Right ventricle myocardium superior (tissue), 1 donor: ENCODE measurements at places on chromosomes 13 and 19.

DNA sequence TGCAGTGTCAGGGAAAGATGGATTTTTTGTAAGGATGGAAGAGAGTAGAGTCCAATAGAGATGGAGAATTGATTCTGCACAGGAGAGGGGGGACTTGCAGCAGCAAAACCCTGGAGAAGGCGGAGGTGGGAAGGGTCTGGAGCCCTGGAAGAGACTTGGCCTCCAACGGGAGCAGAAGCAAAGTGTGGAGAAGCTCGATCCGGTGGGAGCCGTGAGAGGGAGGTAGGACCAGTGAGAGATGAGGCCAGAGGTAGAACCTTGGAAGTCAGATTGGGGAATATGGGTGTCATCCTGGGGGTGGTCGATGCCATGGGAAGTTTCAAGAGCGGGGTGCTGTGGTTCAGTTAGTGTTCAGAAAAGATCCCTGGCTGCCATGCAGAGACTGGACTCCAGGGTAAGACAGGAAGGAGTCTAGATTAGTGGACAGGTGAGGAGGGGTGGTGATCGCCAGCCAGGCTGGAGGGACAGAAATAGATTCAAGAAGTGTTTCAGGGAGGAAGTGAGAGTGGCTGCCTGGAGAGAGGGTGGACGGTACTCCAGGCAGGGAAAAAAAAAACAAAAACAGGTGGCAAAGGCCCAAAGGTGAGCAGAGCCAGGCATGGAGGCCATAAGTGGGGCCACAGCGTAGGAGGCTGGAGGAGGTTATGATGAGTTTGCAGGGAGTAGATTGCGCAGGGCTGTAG is 2.6 kb downstream of the PPP5C start:
- no peak for DNase-seq

DNA sequence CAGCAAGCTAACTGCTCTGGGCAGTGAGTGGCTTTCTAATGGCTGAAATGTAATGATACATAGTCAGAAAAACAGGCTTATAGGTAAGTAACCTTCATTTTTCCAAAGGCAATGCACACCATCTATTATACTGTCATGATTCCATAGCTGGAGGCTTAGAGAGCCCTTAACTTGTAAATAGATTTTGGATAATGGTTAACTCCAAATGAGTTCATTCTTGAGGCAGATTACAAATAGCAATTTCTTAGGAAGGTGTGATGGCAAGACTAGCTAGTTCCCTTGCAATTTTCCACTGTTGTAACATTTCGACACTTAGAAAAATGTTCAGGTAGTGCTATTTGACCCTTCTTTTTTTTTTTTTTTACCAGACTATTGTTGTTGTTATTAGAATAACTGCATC is 789.8 kb upstream of the PCDH9 start:
- DNase-seq, result no peak

DNA sequence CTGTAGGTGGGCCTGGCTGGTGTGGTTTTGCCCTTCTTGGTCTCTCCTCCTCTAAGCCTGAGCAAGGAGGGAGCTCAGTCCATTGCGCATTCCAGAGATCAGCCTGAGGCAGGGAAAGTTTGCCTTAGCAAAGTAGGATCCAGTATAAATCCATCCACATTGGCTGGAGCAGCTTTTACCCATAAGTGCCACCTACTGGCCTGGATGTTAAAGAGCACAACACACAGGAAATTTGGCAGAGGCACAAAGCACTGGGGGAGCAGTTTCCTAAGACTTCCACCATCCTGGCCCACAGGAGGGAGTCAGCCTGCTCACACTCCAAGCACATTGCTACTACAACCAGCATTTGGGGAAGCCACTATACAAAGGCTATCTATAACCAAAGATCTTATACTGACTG is 1124.2 kb downstream of the SLITRK1 start:
- no peak for DNase-seq

DNA sequence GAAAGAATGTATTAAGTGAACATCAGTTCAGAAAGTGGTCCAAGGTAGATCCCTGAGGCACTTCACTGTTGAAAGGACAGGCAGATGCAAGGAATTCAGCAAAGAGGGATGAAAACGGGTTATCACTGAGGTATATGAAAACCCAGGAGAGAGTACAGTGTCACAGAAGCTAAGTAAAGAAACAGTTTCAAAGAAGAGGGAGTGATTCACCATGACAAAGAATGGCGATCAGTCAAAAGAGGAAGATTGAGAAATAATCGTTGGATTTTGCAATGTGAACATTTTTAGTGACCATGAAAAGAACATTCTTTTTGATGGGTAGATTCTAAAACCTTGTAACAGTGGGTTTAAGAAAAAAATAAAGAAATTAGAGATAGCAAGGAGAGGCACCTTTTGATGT is 99.3 kb downstream of the EPSTI1 start:
- DNase-seq, result no peak

DNA sequence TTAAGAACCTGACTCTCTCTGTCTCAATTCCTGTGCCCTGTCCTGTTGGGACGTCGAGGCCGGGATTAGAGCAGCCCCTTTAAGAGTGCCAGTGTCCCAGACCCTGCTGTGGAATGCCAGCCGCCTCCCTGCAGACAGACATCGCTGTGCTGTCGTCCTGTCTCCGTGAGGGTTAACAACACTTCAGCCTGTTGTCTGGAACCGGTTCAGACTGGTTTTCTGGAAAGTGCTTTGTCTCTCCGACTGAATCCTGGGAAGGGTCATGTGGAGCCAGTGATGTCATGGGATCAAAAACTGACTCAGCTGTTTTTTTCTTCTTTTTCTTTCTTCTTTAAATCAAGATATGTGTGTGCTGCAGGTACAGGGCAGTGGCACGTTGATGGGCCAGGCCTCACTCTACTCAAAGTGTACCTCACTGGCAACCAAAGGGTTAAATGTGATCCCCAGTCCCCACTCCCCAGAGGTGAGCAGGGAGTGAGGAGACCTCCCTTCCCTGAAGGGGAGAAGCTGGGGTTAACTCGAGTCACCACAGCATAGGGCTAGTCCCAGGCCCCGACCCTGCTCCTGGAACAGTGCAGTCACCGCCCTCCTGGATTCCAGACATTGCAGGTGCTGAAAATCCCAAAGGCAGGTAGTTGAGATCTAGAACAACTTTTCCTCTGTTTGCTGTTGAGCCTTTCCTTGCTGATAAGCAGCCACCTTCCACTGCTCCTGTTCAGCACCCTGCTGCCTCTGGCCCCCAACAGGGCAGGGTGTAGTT is 50.8 kb downstream of the TSSK6 start:
- DNase-seq, result no peak

DNA sequence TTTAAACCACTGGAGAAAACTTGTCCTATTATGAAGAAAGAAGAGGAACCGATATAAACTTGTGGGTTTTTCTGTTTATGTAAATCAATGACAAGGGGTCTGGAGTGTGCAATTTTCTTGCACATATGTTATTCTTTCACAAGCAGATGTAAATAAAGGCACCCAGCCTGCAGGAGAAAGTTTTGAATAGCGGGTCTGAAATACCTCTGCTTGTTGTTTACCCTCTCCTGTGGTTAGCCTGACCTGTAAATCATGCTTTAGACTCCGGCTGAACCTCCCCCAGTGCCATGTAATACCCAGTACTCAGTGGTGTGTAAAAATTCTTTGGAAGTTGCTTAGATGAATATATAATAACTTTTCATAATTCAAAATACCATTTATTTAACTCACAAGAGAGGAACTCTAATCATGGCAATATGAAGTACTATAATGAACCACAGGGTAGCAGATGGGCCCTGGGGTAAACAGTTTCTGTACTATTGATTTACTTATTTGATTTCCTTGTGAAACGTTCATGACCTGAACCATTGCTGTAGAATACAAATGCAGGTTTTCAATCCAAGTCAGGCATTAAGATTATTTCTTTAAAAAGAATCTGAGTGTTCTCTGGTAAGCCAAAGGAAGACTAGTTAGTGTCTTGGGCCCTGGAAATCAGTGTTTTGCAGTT is 245.1 kb downstream of the LMO7 start:
- DNase-seq, result no peak

GRCh38 chr13:103799028-103799427 is 732.8 kb upstream of the SLC10A2 start:
- no peak for DNase-seq

- DNase-seq, result no peak
Observed at GRCh38 chr13:39887387-39887786, 231.9 kb downstream of the COG6 start.

- DNase-seq, result no peak
Observed at GRCh38 chr19:56162258-56162657, 13.6 kb upstream of the GALP start.

- DNase-seq, result no peak
Observed at GRCh38 chr19:22945560-22945959, 57.4 kb downstream of the ZNF728 start.

DNA sequence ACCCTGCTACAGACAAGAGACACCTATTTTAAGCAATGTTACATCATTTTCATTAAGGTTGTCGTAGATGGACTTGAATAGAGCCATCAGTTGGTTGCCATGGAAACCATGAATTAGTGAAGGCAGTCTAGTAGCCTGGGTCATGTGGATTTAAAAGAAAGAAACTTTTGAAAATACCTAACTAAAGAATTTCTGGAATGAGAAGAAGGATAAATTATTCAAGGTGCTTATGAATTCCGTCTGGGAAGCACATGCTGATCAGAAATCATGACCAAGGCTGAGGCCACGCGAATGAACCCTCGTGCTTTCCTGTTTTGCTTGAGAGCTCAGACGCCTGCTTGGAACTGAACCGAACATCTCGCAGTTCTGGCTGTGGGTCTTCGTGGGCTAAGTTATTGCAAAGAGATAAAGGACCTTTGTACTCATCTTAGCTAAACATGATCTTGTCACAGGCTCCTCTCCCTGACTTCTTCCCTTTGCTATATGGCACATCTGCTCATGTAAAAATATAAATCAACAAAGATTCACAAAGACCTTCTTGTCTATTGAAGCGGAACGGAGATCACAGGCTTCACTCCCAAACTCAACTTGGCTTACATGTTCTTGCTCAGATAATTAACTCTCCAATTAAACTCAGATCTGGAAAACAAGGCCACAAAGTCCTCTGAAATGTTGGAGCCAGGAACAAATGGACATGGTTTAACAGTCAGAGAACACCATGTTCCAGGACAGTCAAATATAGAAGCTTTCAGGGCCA is 140.2 kb downstream of the NUFIP1 start:
- no peak for DNase-seq

GRCh38 chr13:101868585-101869469 is 416.4 kb downstream of the ITGBL1 start:
- no peak for DNase-seq

DNA sequence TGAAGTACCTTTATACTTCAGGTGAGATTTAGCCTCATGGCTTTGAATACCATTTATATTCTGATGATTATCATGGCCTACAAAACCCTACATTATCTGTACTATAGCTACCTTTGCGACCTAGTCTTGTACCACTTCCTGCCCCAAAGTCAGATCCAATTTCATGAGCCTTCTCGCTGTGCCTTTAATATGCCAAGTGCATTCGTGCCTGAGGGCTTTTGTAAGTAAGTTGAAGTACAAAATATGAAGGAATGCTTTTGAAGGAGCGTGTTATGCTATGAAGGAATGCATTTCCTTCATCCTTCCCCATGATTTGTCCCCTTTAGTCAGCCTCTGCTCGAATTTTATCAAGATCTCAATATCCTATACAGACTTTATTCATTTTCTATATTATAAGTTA is 9.2 kb upstream of the RASL11A start:
- no peak for DNase-seq

DNA sequence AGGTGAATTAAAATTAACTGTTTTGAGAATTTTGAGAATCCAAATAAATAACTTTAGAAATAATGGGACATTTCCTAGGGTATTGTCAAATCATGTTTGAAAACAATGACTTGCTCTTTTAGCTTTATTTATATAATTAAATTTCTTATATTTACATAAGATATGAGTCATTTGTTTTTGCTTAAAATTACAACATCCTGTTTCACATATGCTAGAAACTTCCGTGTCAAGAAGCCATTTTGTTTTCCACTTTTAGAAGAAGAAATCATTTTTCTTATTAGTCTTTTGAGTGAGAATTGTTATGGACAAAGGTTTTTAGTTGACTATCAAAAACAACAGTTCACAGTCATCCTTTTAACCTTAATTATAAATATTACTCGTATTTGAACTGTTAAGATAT is 48.2 kb downstream of the DPY19L3 start:
- no peak for DNase-seq

DNA sequence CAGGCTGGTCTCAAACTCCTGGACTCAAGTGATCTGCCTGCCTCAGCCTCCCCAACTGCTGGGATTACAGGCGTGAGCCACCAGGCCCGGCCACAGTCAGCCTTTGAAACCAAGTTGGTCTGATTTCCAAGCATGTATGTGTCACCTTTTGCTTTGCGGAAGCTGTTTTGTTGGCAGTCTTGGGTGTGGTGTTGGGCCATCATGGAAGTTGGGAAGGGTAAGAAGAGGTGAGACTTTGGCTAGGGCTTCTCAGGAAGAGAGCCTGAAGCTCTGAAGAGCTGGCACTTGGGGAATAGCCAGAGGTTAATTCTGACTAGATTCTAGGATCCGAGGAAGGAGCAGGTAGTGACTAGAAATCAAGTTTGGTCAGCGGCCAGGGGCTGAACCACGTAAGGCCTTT is 2.8 kb downstream of the RSPH6A start:
- no peak for DNase-seq

DNA sequence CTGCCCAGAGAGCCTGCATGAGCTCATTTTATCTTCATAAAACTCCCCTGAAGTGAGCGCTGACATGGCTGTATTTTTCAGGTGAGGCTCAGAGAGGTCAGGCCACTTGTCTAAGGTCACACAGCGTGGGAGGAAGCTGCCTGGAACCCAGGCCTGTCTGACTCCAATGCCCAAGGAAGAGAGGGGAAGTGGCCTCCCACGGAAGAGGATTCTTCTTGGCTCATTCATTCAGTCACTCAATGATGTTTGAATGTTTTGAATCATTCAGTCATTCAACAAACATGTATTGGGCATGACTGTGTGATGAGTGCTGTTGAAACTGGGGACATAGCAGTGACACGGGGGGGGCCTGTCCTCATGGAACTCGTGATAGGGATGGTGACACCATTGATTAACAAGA is 12.0 kb downstream of the ACTL9 start:
- DNase-seq, result no peak

- no peak for DNase-seq
Observed at GRCh38 chr13:51697855-51698254, 106.1 kb downstream of the DHRS12 start.

GRCh38 chr19:29583196-29583999 is 22.7 kb upstream of the POP4 start:
- no peak for DNase-seq
